Femur (tissue), 1 donor: ENCODE measurements at places on chromosomes 4 and X.

DNA sequence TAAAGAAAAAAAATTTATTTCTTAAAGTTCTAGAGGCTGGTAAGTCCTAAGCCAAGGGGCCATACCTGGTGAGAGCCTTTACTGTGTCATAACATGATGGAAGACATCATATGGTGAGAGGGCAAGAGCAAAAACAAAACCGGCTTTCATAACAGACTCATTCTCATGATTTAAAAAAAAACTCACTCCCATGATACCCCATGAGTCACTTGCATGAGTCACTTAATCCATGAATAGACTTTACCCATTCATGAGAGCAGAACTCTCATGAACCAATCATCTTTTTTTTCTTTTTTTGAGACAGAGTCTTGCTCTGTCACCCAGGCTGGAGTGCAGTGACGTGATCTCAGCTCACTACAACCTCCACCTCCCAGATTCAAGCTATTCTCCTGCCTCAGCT lies 369.7 kb upstream of the DIAPH2 start:
- DNase-seq: no peak

DNA sequence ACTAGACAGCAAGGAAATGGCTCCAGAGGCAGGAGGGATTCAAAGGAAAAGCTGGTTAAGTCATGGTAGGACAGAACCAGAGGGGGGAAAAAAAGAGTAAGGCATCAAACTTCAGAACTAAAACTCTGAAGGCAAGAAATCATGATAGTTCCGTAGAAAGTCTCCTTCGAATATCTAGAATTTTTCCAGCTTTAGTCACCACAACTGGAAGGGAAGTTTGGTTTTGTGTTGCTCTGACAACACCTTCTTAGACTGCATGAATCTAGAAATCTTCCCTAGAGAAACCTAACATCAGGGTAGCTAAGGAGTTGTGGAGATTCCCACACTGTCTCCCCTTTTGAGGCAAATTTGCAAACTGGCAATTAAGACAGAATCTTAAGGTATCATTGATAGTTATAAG lies 33.7 kb downstream of the AMMECR1 start:
- DNase-seq: no peak

- DNase-seq: no peak
These were observed 249.4 kb downstream of the ARHGAP10 start for GRCh38 chr4:147981305-147981704.

- no peak for DNase-seq
These were observed 788.6 kb downstream of the GLUD2 start for GRCh38 chrX:121836000-121836399.

- no peak for DNase-seq
These were observed 109.7 kb downstream of the MSL3 start for GRCh38 chrX:11867610-11868345.

- DNase-seq: no peak
These were observed 340.5 kb downstream of the MAPK10 start for GRCh38 chr4:86019362-86019761.

- DNase-seq: no peak
These were observed 9.9 kb upstream of the PITX2 start for GRCh38 chr4:110632506-110633357.

DNA sequence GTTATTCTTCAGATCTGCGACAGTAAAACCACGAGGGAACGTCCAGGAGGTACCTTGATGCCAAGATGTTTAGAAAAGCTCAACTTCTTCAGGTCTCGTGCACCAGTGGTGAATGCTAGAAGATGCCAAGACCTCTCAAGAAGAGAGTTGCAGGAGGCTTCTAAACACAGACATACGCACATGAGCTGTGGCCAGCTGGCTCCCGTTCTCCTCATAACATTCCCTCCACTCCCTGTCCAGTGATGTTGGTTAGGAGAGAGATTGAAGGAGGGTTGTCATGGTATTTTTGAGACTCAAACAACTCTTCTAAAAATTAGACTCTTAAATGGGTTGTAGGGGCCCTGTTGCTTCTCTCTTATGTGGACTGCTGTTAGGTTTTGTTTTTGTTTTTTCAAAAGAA lies 184.3 kb downstream of the QDPR start:
- peak; percentile 71 for DNase-seq

- DNase-seq: no peak
These were observed 1577.0 kb upstream of the TENM3 start for GRCh38 chr4:180665994-180666824.

- DNase-seq: no peak
These were observed 6.6 kb upstream of the UTP3 start for GRCh38 chr4:70681704-70682103.

DNA sequence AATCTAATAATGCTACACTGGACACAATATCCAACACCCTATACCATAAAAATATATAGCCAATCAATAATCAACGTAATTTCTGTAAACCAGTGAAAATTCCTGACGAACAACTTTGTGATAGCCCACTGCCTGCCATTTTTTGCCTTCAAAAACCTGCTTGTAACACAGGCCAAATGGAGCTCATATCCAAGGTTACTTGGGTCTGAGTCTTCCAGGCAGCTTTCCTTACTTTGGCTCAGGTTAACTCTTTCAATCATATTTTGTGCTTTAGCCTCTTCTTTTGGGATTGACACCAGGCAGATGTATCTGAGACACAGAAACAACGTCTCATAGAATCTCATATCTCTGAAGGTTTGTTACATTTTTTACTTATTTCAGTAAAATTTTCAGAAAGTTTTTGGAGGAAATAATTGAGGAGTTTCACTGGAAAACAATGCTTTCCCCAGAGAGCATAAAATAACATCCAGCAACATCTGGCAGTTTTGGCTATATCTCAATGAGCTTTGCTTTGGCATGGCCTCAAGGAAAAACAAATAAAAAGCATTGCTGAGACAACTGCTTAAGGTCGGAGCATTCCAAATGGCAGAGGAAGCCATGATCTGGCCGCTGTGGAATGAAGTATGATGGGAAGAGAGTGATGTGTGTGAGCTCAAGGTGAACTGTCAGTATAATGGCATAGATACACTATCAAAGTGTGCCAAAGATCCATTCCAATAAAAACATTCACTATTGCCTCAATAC lies 162.9 kb upstream of the SPIN4 start:
- peak; percentile 72 for DNase-seq

- peak; percentile 32 for DNase-seq
These were observed at the start of gene DGKK for GRCh38 chrX:50470103-50471031. TSS of gene DGKK (minus strand) at chrX:50470825. CDS start at chrX:50470678, 147 bp downstream.

DNA sequence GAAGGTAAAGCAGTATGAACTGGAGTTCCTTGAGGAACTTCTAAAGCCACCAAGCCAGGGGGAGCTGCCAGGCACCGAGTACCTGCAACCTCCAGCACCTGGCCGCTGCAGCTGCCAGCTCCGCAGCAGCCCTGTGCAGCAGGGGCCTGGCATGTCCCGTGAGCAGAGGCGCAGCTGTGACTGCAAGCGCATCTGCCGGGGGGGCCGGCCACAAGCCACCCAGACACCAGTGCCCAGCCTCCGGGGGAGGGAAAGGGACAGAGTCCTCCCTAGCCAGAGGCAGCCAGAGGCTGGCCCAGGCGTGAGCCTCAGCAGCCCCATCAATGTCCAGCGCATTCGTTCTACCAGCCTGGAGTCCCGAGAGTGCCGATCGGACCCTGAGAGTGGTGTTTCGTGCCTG lies 26.6 kb upstream of the PRPS1 start:
- no peak for DNase-seq

- DNase-seq: no peak
These were observed 20.2 kb downstream of the APLN start for GRCh38 chrX:129634541-129634940.

DNA sequence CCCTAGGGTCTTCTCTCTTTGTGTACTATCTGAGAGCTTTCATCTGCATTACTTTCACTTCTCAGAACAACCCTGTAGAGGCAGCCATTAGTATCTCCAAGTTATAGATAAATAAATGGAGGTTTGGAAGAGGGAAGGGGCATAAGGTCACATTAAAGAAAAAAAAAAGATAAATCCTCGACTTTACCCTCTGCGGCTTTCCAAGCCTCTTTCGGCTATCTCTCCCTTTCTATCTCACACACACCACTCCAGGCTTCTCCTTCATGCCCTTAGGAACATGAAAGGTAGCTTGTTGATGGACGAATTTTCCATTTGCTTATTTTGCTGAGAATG lies 660 bp upstream of the ARHGEF9 start:
- no peak for DNase-seq

DNA sequence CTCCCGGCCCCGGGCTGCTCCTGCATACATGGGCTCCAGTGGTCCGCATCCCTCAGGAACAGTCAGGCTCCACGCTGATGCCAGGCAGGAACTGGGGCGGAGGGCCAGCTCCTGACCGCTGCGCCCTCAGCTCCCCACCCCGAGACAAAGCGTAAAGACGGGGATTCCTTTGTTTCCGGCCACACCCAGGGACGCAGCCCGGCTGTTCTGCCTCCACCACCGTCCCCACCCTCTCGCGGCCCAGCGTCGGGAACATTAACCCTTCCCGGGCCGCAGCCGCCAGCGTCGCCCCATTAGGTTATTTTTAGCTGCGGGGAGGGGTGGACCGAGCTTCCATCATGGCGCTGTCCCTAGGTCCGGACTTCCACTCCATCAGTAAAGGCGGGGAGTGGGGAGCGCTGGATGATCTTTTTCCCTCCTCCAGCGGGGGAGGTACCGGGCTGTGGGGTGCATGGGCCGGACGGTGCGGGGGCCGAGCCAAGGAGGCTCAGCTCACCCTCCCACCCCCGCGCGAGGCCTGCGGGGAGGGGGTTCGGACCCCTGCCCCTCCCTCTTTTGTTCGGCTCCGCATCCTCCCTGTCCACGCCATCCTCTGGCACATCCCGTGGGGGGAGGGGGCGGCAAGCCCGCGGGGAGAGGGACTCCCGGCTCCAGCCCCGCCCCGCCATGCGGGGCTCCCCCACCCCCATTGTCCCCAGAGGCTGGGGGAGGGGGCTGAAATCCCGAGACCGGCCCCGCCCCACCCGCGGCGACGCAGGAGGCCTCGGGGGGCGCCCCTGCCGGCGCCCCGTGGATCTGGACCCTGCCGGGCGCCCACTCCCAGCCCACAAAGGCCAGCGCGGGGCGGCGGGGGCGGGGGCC lies 5.3 kb downstream of the CRMP1 start:
- no peak for DNase-seq
